Mesothelial cell of epicardium (in vitro differentiated cells): ENCODE measurements at places on chromosomes 7 and 10. TPM values are rescaled to one million over a fixed set of nuclear protein-coding genes. Genes with fewer than 3 reads are reported as not detected.
A peak's percentile ranks its signal among the peaks of the same experiment; 100 is the strongest.

- no peaks in the 10 kb centered on the region for H3K36me3 ChIP-seq
- peak overlapping the region; percentile 74 for H3K27ac ChIP-seq
- H3K27me3 ChIP-seq = no peaks in the 10 kb centered on the region
Observed at GRCh38 chr10:22454634-22455033, 109.3 kb downstream of the SPAG6 start.

- peaks cover 2% of the 10 kb centered on the region for H3K36me3 ChIP-seq
- no peaks in the 10 kb centered on the region for H3K4me1 ChIP-seq
- H3K27me3 ChIP-seq = no peaks in the 10 kb centered on the region
- no peak overlapping the region for H3K27ac ChIP-seq
Observed at GRCh38 chr10:21150166-21150565, 253.1 kb upstream of the NEBL start.

- no peak for DNase-seq
- no peaks in the 10 kb centered on the region for H3K36me3 ChIP-seq
- H3K4me3 ChIP-seq = no peak overlapping the region
- H3K27ac ChIP-seq = no peak overlapping the region
Observed at GRCh38 chr7:24531255-24531654, 42.0 kb upstream of the PALS2 start.

- no peak overlapping the region for H3K4me3 ChIP-seq
- no peak overlapping the region for H3K27ac ChIP-seq
- H3K27me3 ChIP-seq = peaks cover 9% of the 10 kb centered on the region
- H3K4me1 ChIP-seq = peaks cover 1% of the 10 kb centered on the region
- no peaks in the 10 kb centered on the region for H3K36me3 ChIP-seq
Observed at GRCh38 chr10:64508029-64508661, 986.9 kb downstream of the REEP3 start.

DNA sequence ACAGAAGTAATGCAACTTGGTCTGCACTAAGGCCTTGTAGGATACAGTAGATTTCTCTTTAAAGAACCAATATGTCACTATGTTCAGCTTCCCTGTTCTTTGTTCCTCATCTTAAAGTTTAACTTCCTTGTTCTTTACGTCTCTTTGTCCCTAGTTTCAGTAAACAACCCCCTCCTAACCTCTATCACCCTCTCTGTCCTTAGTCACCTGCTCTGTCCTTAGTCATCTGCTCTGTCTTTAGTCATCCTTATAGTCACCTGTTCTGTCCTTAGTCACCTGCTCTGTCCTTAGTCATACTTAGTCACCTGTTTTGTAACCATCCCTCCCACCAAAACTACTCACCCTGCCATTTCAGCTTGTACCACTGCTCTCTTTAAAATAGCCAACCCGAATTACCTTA, 144.6 kb upstream of the TMEM106B start:
- H3K4me3 ChIP-seq = no peak overlapping the region
- no peak for DNase-seq
- peak overlapping the region; percentile 15 for H3K27ac ChIP-seq
- peaks cover 27% of the 10 kb centered on the region for H3K4me1 ChIP-seq
- peaks cover 10% of the 10 kb centered on the region for H3K36me3 ChIP-seq

DNA sequence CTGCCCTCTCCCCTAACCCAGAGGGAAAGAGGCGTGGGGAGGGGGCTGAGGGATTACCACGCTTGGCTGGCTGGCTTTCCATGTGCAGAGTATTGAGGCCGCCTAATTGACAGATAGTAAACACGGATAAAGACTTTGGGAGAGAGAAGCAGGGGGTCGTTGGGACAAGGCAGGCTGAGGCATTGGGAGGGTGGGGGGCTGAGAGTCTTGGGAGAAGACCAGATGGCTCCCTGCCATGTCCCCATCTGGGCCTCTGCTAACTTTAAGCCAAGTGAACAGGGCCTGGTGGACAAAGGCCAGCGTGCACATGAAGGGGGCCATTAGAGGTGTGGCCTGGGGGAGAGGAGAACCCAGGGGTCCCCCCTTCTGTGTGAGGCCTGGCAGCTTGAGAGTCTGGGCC, 55.4 kb upstream of the MXI1 start:
- H3K36me3 ChIP-seq = no peaks in the 10 kb centered on the region
- peaks cover 25% of the 10 kb centered on the region for H3K4me1 ChIP-seq
- no peak overlapping the region for H3K4me3 ChIP-seq
- H3K27me3 ChIP-seq = peaks cover 2% of the 10 kb centered on the region
- no peak for DNase-seq
- H3K27ac ChIP-seq = peak overlapping the region; percentile 69

Gene ASIC3
- total RNA-seq = 6.1 to 7.9 TPM (median 7.2 TPM) in 3 replicates

GRCh38 chr7:32289651-32290414, 200.3 kb downstream of the LSM5 start:
- no peak overlapping the region for H3K4me3 ChIP-seq
- peaks cover 3% of the 10 kb centered on the region for H3K4me1 ChIP-seq
- no peak overlapping the region for H3K27ac ChIP-seq
- no peaks in the 10 kb centered on the region for H3K36me3 ChIP-seq
- peaks cover 17% of the 10 kb centered on the region for H3K27me3 ChIP-seq
- DNase-seq = no peak

Gene SHTN1
- total RNA-seq = 38.6 to 41.2 TPM (median 38.7 TPM) in 3 replicates

DNA sequence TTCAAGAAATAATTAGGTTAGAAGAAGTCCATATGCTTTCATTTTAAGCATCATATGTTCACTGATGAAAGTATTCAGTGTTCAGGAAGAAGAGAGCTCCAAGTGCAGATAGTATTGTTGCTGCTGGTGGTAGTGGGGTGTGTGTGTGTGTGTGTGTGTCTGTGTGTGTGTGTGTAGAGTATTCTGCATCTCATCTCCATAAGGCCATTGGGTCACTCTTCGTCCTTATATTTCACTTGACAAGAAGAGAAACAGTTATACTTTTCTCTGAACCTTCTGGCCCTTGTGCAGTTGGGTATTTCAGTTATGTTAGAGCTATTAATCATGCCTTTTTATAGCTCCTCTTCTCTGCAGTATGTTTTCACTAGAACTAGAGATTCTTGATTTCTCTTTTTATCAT, 26.2 kb downstream of the ADAM22 start:
- DNase-seq = no peak
- no peak overlapping the region for H3K4me3 ChIP-seq

- no peaks in the 10 kb centered on the region for H3K36me3 ChIP-seq
- H3K27me3 ChIP-seq = no peaks in the 10 kb centered on the region
- no peak overlapping the region for H3K27ac ChIP-seq
- no peak overlapping the region for H3K4me3 ChIP-seq
Observed at GRCh38 chr7:24707988-24708615, 49.2 kb downstream of the GSDME start.

DNA sequence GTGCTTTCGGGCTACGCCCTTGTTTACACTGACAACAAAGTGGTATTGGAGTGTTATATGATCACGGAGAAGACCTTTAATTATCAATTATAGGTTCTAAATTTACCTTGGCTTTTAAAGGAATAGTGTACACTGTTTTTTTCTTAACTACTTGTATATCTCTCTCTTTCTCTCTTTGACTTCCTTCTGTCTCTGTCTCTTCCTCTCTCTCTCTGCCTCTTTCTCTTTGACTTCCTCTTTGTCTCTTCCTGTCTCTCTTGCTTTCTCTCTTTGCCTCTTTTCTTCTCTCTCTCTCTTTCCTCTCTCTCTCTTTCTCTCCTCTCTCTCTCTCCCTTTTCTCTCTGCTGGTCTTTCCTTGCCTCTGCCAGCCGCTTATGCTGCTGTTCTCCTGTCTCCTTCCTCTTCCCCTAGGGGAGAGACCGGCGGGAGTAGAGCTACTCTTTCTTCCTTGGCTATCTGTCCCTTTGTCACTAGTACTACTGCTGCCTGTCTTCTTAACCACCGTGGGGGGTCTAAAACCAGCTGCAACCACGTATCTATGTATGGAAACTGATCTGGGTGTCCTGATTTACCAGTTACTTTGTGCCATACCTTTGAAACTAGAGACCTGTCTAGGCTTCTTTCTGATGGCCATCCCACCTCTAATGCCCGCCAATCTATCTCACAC, 36.9 kb upstream of the GSDME start:
- no peaks in the 10 kb centered on the region for H3K4me1 ChIP-seq
- H3K36me3 ChIP-seq = no peaks in the 10 kb centered on the region
- no peak overlapping the region for H3K27ac ChIP-seq
- no peak overlapping the region for H3K4me3 ChIP-seq

DNA sequence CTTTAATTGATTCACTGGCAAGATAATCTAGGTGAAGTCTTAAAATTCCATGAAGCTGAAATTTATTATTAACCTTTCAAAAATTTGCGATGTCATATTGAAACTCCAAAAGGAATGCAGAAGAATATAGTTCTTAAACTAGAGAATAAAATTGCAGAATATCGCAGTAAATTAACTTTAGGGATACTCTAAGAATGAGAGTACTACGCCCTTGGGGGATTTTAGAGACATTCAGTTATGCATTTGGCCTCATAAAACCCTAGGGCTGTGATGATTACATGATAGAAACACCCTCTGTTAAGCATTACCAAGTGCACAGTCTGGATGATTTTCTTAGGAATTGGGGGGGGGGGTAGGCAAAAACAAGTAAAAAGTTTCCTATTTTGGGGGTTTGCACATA, 3.7 kb downstream of the WNT2 start:
- H3K27me3 ChIP-seq = peaks cover 17% of the 10 kb centered on the region
- H3K27ac ChIP-seq = no peak overlapping the region
- no peak for DNase-seq

DNA sequence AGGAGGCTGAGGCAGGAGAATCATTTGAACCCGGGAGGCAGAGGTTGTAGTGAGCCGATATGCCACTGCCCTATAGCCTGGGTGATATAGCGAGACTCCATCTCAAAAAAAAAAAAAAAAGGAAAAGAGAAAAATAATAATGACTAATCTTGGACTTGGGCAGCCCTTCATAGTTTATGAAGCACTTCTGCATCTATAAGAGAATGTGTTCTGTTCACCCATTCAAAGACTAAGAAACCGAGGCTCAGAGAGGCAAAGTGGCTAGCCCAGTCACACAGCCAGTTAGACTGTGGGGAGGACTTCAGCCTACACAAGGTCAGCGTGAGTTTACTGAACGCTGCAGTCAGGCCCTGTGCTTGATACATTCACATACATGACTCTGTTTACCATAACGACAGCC, 46.9 kb downstream of the UNC5B start:
- no peaks in the 10 kb centered on the region for H3K27me3 ChIP-seq
- H3K27ac ChIP-seq = peak overlapping the region; percentile 75
- H3K4me1 ChIP-seq = peaks cover 65% of the 10 kb centered on the region
- no peaks in the 10 kb centered on the region for H3K36me3 ChIP-seq

GRCh38 chr10:63719226-63719856, 198.1 kb downstream of the REEP3 start:
- no peak for DNase-seq
- no peak overlapping the region for H3K27ac ChIP-seq
- H3K27me3 ChIP-seq = peaks cover 13% of the 10 kb centered on the region
- H3K4me1 ChIP-seq = peaks cover 27% of the 10 kb centered on the region
- no peaks in the 10 kb centered on the region for H3K36me3 ChIP-seq

DNA sequence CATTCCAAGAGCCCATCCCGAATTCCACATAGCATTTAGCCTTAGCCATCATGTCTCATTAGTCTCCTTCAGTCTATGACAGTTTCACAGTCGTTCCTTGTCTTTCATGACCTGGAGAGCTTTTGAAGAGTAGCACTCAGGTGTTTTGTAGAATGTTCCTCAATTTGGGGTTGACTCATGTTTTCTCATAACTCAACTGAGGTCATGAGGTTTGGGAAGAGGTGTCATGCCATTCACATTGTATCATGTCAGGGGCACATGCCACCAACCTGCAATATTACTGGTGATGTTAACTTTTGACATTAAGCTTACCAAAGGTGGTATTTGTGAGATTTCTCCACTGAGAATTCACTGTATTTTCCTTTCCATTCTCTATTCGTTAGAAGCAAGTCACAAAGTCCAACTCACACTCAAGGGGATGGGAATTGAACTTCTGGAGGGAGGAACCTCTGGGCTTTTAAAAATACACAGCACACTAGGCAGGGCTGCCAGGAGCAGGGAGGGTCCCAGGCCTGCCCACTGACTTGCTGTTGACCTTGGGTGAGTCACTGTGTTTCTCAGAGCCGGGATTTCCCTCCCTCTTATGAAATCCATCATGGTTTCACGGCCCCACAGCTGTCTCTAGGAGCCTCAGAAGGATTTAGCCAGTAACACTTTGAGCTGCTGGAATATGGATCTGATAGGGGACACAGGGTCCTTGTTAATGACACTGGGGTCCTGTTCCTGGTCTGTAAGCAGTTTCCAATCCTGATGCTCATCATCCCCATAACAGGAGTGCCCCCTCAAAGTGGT, 74.4 kb upstream of the TCF7L2 start:
- no peak overlapping the region for H3K27ac ChIP-seq
- no peak overlapping the region for H3K4me3 ChIP-seq
- no peaks in the 10 kb centered on the region for H3K27me3 ChIP-seq
- H3K4me1 ChIP-seq = no peaks in the 10 kb centered on the region
- no peak for DNase-seq

- no peak overlapping the region for H3K4me3 ChIP-seq
- H3K4me1 ChIP-seq = peaks cover 21% of the 10 kb centered on the region
- no peak for DNase-seq
- H3K27me3 ChIP-seq = no peaks in the 10 kb centered on the region
- H3K36me3 ChIP-seq = peaks cover 9% of the 10 kb centered on the region
Observed at GRCh38 chr7:99124751-99125504, 19.0 kb downstream of the SMURF1 start.

Gene INMT
- 3.3 to 4.3 TPM (median 3.4 TPM) in 3 replicates for total RNA-seq

DNA sequence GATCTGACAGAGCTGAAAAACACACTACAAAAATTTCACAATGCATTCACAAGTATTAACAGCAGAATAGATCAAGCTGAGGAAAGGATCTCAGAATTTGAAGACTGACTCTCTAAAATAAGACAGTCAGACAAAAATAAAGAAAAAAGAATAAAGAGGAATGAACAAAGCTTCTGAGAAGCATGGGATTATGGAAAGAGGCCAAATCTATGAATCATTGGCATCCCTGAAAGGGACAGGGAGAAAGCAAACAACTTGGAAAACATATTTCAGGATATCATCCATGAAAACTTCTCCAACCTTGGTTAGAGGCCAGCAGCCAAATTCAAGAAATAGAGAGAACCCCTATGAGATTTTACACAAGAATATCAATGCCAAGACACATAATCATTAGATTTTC, 804.8 kb upstream of the IGFBP3 start:
- H3K27ac ChIP-seq = no peak overlapping the region
- H3K36me3 ChIP-seq = peaks cover 23% of the 10 kb centered on the region
- no peak for DNase-seq
- no peaks in the 10 kb centered on the region for H3K4me1 ChIP-seq
- H3K27me3 ChIP-seq = no peaks in the 10 kb centered on the region
- no peak overlapping the region for H3K4me3 ChIP-seq

Gene HABP2
- 0.13 TPM in 1 of 3 replicates, not detected in the others for total RNA-seq

Gene DYDC2
- 0.16 to 0.24 TPM (median 0.20 TPM) in 3 replicates for total RNA-seq

GRCh38 chr7:93046641-93047040, 71.1 kb downstream of the SAMD9 start:
- H3K36me3 ChIP-seq = peaks cover 2% of the 10 kb centered on the region
- H3K27me3 ChIP-seq = no peaks in the 10 kb centered on the region
- H3K27ac ChIP-seq = no peak overlapping the region
- DNase-seq = no peak
- H3K4me1 ChIP-seq = peaks cover 26% of the 10 kb centered on the region
- no peak overlapping the region for H3K4me3 ChIP-seq

- H3K27me3 ChIP-seq = no peaks in the 10 kb centered on the region
- peaks cover 3% of the 10 kb centered on the region for H3K36me3 ChIP-seq
- no peak for DNase-seq
- H3K4me3 ChIP-seq = no peak overlapping the region
- no peak overlapping the region for H3K27ac ChIP-seq
Observed at GRCh38 chr7:117036836-117037235, 83.5 kb downstream of the ST7 start.

- no peaks in the 10 kb centered on the region for H3K27me3 ChIP-seq
- H3K4me3 ChIP-seq = no peak overlapping the region
- DNase-seq = no peak
- peaks cover 15% of the 10 kb centered on the region for H3K36me3 ChIP-seq
- peaks cover 23% of the 10 kb centered on the region for H3K4me1 ChIP-seq
Observed at GRCh38 chr10:102310361-102311024, 65.2 kb downstream of the GBF1 start.

Gene PSD
- total RNA-seq = 12.4 to 14.3 TPM (median 13.4 TPM) in 3 replicates
